ENCODE measurements at places on chromosomes 5 and 9. TPM values are rescaled to one million over a fixed set of nuclear protein-coding genes. Genes with fewer than 3 reads are reported as not detected.
A peak's percentile ranks its signal among the peaks of the same experiment; 100 is the strongest.

- DNase-seq, result peak; percentile 33
Observed at GRCh38 chr5:176578391-176578808, 29.3 kb downstream of the CDHR2 start.

- no peak for DNase-seq
Observed at GRCh38 chr5:64457846-64458245, 48.0 kb upstream of the RGS7BP start.

Gene FRRS1L
- total RNA-seq, result not detected

Gene LCN15
- not detected for total RNA-seq

Gene SAPCD2
- 5.2 TPM for total RNA-seq

Gene LHX2
- not detected for total RNA-seq

Gene ZDHHC11
- 0.64 TPM for total RNA-seq

Data from fibroblast of villous mesenchyme (primary cell).